MV-4-11 (cell line): ENCODE measurements at places on chromosomes 5 and 9.

DNA sequence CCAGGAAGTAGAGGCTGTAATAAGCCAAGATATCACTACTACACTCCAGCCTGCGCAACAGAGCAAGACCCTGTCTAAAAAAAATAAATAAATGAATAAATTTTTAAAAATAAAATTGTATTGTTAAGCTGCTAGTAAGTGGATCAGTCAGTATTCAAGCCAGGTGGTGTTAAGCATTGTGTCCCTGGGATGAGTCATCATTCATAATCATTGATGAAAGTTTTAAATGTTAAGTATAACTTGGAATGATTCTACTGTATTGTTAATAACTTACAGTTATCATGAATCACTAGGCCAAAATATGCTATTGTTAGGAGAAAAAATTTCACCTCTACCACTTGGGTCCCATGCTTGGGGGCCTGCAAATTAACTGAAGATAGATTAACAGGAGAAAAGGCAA is 38.2 kb downstream of the MED10 start:
- DNase-seq, result no peak

DNA sequence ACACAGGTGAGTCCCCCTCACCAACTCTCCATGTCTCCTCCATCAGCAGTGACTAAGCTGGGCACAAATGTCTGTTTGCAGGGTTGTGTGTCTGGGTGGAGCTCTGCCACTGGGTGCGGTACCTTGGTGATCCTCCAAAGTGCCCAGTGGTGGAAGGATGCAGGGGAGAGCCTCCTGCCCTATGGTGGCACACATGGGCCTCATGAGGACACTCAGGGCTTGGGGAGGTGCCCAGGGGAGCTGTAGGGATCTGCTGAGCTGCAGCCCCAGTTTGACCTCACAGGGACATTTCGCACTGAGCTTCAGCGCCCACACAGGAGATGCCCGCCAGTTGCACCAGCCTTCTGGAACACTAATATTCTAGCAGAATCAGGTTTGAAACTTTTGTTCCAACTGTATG is 29.5 kb downstream of the S1PR3 start:
- no peak for DNase-seq

GRCh38 chr5:34684281-34684979 is 28.3 kb downstream of the RAI14 start:
- DNase-seq, result no peak

- no peak for DNase-seq
Observed at GRCh38 chr9:107624234-107624948, 134.8 kb upstream of the KLF4 start.

GRCh38 chr5:37847978-37848425 is 8.2 kb upstream of the GDNF start:
- peak; percentile 61 for DNase-seq

DNA sequence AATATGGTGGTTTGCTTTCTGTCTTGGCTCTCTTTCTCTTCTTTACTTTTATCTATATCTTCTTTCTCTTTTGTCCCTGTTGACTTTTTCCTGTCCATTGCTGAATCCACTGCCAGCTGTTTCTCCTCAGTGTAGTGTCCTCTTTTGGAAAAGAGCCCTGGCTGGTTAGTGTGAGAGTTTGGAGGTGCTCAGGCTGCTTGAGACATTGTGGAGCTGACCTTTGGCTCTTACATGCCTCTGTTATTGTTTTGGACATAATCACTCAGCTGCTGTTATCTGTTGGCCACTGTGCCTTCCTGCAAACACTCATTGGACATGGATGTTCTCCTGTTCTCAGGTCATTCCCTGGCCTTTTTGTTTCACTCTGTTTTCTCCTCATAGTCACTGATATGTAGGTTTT is 295.4 kb upstream of the RIOK2 start:
- DNase-seq, result no peak

GRCh38 chr9:21294904-21295538 is 10.1 kb downstream of the IFNA5 start:
- peak; percentile 84 for DNase-seq

DNA sequence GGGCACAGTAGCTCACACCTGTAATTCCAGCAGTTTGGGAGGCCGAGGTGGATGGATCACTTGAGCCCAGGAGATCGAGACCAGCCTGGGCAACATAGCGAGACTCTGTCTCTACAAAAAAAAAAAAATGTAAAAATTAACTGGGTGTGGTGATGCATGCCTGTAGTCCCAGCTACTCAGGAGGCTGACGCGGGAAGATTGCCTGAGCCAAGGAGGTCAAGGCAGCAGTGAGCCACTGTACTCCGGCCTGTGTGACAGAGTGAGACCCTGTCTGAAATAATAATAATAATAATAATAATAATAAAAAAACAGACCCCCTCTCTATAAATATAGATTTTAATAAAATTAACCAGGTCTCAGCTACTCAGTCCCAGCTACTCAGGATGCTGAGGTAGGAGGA is 179.7 kb downstream of the AOPEP start:
- DNase-seq, result no peak

DNA sequence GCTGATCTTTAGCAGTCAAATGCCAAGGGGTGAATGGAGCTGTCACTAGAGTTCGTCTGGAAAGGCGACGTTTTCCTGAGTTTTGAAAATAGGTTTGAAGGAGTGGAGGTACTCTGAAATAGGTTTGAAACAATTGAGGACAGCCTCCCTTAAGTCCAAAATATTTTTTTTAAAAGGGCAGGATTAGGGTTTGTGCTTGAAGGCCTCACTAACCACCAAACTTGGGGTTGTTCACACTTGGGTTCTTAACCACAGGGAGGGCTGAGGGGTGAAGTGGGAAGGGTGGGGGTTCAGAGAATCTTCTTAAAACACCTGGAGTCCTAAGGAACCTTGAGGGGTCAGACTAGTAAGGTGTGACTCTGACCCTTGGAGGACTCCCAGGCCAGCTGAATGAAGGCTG is 3.5 kb upstream of the PCDH12 start:
- no peak for DNase-seq

- DNase-seq, result no peak
Observed at GRCh38 chr5:134112726-134113362, 1.6 kb upstream of the TCF7 start.

GRCh38 chr5:143536364-143536763 is 132.9 kb upstream of the NR3C1 start:
- DNase-seq, result no peak

DNA sequence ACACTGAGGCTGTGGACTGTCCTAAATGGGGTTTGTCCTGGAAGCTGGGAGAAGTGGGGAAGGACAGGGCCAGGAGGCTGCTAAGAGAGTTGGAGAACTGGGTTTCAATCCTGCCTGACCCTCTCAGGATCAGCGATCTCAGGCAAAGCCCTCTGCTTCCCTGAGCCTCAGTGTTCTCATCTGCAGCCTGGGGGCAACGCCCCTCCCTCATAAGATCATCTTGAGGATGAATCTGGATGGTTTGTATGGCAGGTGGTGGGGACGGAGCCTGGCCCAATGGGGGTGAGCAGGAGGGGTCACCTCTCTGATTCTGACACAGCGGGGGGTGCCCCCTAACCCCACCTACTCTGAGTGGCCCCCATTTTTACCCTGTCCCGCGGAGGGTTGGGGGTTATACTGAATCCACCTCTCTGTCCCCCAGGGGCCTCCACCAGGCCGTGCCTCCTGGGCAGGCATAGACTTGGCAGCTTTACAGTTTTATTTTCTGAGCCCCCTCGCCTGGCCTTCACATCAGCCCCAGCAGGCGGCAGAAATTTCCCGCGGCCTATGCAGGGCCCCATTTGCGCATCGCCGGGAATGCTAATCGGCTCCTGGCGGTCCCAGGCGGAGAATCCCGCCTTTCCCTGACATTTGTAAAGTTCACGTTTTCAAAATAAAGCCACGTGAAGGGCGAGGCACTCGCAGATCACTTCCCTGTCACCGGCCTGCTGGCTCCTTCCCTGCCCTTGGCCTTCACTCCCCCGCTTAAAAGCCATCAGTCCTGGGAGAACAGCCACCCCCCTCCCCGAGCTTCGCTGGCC is 17.8 kb upstream of the LAMC3 start:
- DNase-seq, result no peak

GRCh38 chr5:39213447-39214207 is 5.7 kb downstream of the FYB1 start:
- peak; percentile 34 for DNase-seq

DNA sequence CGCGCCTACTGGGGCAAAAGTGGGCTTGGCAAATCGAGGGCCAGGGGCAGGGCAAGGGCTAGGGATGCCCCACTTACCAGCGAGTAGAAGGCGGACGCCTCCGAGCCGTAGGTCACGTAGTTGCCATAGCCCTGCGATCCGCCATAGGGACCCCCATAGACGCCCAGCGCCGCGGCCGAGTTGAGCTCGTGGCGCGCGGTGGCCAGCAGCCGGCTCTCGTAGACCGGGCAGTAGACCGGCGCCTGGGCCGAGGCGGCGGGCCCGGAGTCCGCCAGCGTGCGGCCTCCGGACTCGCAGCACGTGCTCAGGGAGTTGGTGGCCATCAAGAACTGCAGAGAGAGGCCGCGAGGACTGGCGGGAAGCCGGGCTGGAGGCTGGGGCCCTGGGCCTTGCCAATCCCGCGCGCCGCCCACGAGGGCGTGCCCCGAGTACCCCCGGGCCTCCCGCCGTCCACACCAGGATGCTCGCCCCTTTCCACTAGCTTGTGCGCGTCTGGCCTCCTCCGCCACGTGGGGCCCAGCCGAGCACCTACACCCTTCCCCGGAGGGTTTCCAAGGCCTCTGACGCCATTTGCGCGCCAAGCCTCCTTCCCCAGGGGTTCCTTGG is 891 bp downstream of the IRX4 start:
- no peak for DNase-seq
